ENCODE measurements at places on chromosomes 7 and 10.

- peak; percentile 98 for DNase-seq
Observed at GRCh38 chr10:96831867-96832720, at the start of gene LCOR. LCOR (plus strand) TSS chr10:96832298; CDS start chr10:96949058, 116,760 bp downstream.

DNA sequence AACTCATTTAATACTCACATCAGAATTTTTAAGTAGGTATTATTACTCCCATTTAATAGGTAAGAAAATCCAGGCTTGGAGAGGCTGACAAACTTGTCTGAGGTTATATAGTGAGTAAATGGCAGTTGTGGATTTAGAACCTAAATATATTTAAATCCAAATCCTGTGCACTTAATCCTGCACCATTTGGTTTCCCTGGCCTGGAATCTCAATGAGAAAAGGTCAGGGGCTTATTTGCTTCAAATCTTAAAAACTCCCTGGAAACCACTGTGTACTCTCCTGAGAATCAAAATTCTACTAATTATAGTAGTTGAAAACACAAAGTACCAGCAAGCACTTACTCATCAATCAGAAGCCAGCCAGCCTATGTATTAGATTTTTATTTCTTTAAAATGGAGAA is 97.7 kb downstream of the DNMBP start:
- no peak for DNase-seq

DNA sequence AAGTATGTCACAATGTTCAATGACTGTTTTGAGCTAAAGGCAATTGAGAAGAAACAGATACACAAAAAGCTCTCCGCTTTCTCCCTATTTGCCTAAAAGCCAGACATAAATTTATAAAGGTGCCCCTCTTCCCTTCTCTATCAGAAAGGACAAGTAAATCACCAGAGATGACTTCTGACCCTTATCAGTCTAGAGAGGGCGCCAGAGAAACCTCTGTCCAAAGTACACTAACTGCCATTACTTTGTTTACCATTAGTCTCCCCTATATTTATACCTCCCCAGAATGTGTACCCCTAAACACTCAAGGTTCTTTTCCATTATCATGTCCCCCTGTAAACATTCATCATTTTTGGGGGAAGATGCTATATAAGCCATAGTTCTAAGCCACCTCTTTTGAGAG is 49.3 kb downstream of the TPK1 start:
- no peak for DNase-seq

DNA sequence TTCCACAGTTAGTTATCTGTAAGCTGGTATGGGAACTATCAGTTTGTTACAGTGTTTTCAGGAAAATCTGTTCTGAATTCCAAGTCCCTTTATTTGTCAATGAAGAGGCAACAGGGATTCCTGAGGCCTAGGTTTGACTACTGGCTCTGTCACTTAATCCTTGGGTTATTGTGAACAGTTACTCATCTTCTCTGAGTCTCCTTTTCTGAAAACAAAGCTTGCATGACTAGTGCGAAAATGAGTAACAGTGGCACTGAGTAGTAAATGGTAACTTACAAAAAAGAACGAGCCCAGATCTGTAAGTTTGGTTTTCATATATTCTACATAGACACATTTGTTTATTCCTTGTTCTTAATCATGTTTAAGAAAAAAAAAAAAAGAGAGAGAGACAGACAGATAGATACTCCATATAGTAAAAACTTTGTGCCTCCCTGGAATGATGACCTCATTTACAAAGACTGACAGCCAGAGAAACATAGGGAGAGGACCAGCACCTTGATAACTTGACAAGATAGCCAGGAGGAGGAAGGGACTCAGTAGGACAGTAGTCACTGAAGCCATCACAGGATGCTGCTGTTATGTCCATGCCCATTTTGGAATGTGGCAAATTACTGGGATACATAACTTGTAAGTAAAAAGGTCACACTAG is 1.9 kb downstream of the MRPS33 start:
- peak; percentile 12 for DNase-seq

DNA sequence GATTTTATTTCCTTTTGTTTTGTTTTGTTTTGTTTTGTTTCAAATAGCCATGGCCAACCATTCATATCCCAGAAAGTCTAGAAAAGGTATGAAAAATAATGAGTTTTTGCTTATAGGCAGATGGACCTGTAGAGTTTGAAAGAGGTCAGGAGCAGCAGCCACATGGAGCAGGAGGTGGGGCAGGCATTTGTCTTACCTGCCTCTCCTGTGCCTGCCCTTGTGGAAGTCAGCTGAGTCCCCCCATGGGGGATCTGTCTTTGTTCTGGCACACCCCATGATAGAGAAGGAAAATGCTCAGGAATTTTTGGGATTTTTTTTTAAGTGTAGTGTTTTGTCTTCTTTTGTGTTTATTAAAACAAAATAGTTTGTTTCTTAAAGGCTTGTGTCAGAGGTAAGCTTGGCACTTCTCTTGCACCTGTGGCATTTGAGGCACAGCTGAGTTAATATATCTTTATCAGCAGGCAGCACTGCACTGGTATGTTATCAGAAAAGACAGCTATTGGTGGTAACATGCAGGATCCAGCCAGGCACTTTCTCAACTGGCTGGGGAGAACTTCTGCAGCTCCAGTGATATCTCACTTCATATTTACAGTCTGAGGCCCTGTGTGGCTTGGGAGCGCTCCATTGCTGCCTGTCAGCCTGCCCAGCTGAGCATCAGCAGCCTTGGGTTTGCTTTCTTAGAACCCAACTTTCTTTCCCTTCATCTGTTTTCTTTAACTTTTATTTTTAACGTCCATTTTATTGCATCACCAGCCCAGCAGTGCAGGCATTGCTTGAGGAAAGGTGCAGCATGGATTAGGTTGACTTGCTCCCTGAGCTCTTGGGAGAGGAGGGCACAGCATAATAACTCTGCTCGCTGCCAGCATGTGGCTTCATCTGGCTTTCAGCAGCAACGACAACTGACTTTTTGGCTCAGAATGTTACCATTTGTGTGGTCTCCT is 44.4 kb downstream of the LRRC4 start:
- DNase-seq, result no peak

- no peak for DNase-seq
Observed at GRCh38 chr7:23981314-23981713, 271.3 kb downstream of the STK31 start.

DNA sequence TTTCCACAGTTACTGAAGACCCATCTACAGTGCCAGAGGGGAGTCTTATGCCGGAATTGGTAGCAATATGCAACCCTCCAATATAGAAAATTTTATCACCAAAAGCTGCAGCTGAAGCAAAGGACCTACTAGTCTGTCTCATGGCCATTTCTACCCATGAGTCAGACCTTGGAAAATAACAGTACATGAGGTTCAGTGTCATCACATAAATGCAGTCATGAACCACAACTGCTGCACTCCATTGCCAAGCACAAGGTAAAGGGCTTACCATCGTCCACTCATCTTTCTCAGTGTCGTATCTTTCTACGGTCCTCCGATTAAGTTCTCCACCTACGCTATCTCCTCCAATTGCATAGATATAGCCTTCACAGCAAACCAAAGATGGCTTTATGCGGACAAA is 21.8 kb downstream of the KBTBD2 start:
- DNase-seq, result no peak

DNA sequence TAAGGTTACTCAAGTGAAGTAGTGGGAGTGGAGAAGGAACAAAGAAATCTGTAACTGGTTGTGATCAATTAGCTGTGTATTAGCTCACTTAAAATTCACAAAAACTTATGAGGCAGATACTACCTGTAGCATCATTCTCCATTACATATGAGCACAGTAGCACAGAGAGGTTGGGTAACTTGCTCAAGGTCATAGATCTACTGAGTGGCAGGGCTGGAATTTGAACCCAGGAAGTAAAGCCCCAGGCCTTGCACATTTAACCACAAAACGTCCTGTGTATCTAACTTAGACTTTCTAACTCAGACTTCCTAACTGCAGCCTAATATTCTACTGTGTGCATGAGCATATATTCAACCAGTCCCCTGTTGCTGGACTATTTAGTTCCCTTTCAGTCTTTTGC is 5.6 kb upstream of the SLF2 start:
- no peak for DNase-seq

- DNase-seq, result no peak
Observed at GRCh38 chr7:33486633-33487032, 357.3 kb downstream of the BBS9 start.

DNA sequence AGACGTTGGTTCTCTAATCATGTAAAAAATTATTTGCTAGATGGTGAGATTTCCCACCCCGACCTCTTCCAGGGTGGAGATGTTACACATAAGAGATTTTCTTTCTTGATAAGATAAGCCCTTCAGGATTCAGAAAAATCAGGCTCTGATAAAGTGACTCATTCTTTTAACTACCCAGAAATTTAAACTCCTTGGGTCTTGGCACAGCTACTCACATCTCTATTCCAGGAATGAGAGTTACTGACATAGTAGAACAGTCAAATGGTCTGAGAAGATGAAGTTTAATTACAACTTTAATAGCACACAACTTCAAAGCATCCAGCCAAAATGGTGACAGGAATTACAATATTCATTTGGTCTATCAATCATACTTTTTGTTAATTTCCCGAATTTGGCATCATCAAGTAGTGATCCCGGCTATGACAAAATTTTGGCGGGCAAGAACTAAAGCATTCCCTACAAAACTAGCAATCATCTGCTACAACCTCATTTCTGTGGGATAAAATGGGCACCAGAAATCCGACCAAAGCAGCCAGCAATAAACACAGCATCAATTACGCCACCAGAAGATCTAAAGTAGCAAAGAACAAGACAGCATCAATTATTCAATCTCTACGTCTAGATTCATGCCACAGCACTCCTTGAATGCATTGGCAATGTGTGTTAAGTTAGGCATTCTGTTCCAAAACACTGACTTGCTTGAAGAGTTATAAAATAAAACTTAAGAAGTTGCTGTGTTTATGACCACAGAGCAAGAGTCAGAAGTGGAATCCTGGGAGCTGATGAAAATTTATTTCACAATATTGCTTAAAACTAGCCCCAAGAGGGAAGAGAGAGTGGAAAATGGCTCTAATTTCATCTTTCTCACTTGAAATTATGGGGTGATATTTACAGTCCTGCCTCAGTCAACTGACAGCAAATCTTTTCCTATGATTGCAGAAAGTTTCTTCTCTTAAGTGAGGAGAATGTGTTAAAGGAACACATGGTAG is 565.7 kb upstream of the ANKRD30A start:
- DNase-seq, result peak; percentile 15

DNA sequence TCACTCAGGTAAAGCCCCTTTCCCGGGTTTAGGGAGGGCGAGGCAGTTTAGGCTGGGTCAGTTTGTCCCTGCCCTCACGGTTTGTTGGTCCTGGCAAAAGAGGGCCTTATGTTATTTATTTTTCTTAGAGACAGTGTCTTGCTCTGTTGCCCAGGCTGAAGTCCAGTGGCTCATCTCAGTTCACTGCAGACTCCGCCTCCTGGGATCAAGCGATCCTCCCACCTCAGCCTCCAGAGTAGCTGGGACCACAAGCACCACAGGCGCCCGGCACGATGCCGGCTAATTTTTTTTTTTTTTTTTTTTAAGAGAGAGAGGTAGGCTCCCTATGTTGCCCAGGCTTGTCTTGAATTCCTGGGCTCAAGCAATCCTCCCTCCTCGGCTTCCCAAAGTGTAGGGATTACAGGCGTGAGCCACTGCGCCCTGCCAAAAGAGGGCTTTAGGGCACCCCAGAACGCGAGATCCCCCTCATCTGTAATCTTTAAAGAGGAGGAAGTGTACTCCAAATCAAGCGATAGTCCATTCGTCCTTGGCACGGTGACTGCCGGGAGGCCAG is 626 bp upstream of the BMS1 start:
- DNase-seq, result no peak

GRCh38 chr10:19683356-19683755 is 132.9 kb upstream of the PLXDC2 start:
- no peak for DNase-seq

DNA sequence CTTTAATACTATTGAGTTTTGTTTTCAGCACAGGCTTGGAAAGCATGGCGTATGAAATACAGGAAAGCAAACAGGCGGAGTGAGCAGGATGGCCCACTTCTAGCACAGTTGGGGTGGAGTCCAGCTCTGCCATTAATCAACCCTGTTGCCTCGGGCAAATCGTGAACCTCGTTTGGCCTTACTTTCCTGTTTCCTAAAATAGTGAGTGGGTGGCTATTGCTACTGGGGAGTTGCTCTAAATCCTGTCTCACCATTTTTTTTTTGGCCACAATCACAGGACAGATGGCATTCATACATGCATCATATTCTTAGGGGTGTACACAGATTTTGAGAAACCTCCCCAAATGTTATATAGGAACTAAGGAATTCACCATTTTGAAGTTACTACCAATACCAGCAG is 157.8 kb downstream of the ANLN start:
- DNase-seq, result no peak

DNA sequence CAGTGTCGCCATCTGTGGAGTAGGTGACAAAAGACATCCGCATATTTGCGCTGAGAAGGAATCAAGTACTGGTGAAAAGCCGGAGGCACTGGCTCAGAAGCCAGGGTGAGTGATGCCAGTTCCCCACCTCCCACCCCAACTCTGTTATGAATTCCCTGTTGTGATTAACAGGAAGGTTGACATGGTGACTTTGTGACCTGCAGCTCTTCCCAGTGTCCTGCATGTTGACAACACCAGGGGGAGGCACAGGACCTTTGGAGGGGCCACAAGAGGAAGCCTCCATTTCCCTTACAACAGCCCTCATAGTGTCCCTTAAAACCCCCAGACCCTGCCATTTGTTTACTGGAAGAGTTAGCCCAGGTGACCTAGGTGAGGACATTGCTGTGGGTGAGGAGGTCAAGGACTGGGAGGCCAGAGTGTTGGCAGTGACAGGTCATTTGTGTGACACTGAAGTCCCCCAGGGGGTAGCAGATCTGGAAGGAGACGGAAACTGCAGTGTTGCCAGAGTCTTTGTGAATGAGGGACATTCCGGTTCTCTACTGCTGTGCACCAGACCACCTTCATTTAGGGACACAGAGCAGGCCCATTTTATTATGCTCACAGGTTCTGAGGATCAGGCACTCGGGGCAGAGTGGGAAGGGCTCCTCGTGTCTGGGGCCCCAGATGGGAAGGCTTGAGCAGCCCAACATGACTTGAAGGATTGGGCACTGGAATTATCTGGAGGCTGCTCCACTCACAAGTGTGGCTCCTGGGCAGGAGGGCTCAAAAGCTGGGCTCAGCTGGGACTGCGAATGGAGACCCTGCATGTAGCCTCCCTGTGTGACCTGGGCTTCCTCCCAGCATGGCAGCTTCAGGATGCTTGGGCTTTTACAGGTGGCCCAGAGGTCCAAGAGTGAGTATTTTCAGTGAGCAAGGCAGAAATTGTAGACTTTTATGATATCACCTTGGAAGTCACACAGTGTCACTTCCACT is 13.0 kb upstream of the ANTXRL start:
- DNase-seq, result no peak

- DNase-seq, result peak; percentile 7
Observed at GRCh38 chr7:143379611-143380259, 1.4 kb upstream of the ZYX start.

DNA sequence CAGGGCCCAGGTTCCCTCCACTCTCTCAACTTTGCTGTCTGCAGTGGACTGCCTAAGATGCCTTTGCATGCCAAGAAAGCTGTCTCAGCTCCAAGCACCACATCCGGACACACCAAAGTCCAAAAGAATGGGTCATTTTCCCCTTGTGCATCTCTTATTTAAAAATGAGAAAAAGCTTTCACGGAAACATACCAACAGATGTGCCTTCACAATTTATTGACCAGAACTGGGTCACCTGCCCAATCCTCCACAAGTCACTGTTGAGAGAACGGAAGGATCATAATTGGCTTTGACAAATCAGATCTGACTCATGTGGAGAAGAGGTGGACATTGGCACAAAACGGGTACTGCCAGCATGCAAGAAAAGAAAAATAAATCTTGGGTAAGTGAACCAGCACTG is 258.3 kb downstream of the SNX13 start:
- DNase-seq, result peak; percentile 64

GRCh38 chr7:151699147-151699927 is 177.6 kb downstream of the PRKAG2 start:
- no peak for DNase-seq

Data from AG20443 (cell line).